Subcutaneous preadipocyte (primary cell): ENCODE measurements at places on chromosomes 13 and 19. TPM values are rescaled to one million over a fixed set of nuclear protein-coding genes. Genes with fewer than 3 reads are reported as not detected.

CYP2S1 gene
- under 0.01 and 0.20 TPM in 2 replicates for total RNA-seq

PROZ gene
- total RNA-seq = not detected in 2 replicates

SEMA6B gene
- total RNA-seq = 0.37 TPM in 1 of 2 replicates, not detected in the other

NXNL1 gene
- not detected in 2 replicates for total RNA-seq

FOXO1 gene
- 3.3 and 6.6 TPM in 2 replicates for total RNA-seq

SH2D3A gene
- not detected in 2 replicates for total RNA-seq

TRPC4 gene
- under 0.01 and 0.20 TPM in 2 replicates for total RNA-seq

PEG3 gene
- total RNA-seq = 0.39 and 1.8 TPM in 2 replicates

EDDM13 gene
- total RNA-seq = not detected in 2 replicates

DCT gene
- total RNA-seq = 0.37 TPM in 1 of 2 replicates, not detected in the other

FPR2 gene
- 0.37 and 0.39 TPM in 2 replicates for total RNA-seq

CLC gene
- total RNA-seq = not detected in 2 replicates

DACH1 gene
- total RNA-seq = not detected in 2 replicates

GNG7 gene
- under 0.01 TPM in 2 replicates for total RNA-seq

C13orf42 gene
- total RNA-seq = not detected in 2 replicates

SHISA7 gene
- not detected in 2 replicates for total RNA-seq

HCST gene
- 0.37 and 0.59 TPM in 2 replicates for total RNA-seq

ZNF296 gene
- 0.20 TPM in 1 of 2 replicates, not detected in the other for total RNA-seq
